ENCODE measurements at places on chromosomes 5 and 9.

GRCh38 chr5:160477266-160477970 is 55.8 kb downstream of the PTTG1 start:
- no peak for DNase-seq

DNA sequence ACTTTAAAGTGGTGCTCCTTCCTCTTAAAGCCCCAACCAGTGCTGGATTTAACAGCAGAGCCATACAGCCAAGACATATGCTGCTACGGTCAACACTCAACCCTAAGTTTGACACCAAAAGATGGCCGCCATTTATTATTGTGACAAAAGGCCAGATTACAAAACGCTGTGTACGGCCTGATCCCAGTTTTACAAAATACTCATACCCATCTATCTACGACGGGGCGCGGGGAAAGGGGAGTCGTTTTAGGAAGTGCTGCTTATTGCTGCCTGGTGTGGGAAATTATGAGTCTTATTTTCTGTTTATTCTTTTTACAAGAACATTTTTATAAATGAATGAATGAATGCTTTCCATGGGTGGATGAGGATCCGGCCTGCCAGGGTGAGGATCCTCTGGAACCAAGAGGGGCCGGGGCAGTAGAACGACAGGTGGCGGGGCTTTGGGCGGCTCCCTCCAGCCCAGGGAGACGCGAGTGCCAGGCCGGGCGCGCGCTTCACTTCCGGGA is 457 bp upstream of the IDNK start:
- peak; percentile 63 for DNase-seq

- no peak for DNase-seq
These were observed 168.0 kb upstream of the SPRY4 start for GRCh38 chr5:142492781-142493281.

DNA sequence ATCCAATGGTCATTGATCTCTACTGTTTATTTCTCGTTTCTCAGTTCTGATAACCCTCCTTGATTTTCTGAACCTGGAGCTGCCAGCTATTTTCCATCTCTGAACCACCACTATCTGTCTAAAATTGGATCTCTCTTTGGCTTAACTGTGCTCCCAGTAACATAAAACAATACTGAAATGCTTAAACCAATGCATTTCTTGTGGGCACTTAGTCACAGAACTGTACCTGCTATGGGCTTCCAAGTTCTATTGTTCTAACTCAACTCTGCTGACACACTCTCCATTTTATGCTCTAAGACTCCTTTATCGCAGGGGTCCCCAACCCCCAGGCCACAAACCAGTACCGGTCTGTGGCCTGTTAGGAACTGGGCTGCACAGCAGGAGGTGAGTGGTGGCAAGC is 120.6 kb downstream of the LHFPL2 start:
- DNase-seq: no peak

GRCh38 chr9:97348871-97349270 is 41.4 kb downstream of the CCDC180 start:
- DNase-seq: no peak

DNA sequence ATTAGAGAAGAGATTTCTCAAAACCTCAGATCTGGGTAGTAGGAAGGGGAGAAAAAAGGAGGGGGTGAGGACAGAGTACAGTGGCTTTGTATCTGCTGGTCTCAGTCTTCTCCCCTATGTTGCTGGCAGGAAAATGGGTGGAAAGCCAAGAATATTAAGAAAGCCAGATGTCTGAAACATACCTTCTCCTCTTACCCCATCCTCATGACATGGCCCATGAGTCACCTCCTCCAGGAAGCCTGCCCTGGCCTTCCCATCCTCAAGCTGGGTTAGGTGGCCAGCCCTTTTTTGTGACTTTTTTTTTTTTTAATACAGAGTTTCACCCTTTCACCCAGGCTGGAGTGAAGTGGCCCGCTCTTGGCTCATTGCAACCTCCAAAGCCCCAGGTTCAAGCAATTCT is 61.8 kb downstream of the ABCA1 start:
- no peak for DNase-seq

DNA sequence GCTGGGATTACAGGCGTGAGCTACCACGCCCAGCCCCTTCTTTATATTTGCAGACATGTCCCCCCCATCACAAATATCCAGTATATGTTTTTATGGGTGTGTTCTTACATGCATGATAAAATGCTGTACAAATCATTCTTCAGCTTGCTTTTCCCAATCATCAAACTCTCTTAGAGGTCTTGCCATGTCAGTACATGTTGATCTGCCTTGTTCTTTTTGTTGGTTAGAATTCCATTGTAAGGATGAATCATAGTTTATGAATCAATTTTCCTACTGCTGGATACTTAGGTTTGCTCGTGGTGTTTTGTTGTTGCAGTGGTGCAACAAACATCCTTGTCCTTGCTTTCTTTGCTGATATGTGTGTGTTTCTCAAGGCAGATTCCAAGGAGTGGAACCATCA is 79.9 kb upstream of the NEURL1B start:
- no peak for DNase-seq

DNA sequence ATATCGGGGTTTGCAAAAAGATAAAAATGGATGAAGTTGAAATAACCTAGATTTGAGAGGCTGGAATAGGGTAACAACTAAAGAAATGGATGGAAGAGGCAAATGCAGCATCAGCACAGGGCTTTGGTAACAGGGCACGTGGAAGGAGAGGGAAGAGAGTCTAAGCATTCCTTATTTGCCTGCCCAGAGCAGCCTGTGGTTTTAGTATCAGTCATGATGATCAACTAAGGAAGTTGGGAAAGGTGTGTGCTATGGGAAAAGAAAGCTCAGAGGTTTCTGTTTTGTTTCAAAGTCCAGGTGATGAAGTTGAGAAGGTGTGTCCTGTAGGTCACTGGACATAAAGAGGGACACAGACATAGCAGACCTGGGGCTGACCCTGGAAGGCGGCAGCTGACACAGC is 28.8 kb downstream of the GAS1 start:
- DNase-seq: no peak

GRCh38 chr5:6458833-6459232 is 10.2 kb downstream of the UBE2QL1 start:
- DNase-seq: no peak

- no peak for DNase-seq
These were observed 25.1 kb upstream of the UGCG start for GRCh38 chr9:111871499-111871855.

- DNase-seq: no peak
These were observed 56.5 kb upstream of the RAI14 start for GRCh38 chr5:34599471-34600117.

- DNase-seq: no peak
These were observed 180.7 kb upstream of the RAI14 start for GRCh38 chr5:34475249-34475966.

DNA sequence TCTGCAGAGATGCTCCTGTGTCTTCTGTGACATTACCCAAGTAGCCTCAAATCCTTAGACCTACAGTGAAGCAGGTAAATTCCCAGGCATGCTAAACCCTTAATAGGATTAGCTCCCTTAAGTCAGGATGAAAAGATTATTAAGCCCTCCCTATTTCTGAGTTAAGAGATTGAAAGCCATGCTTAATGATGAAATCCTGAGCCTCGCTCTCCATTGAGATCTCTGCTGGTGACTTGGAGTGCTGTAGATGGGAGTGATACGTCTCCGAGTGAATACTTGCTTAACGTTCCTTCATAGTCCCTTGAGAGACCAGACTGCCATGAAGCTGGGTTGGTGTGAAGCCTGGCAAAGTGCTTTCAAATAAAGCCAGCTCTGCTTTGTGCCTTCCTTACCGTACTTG is 34.2 kb downstream of the AOPEP start:
- DNase-seq: no peak

DNA sequence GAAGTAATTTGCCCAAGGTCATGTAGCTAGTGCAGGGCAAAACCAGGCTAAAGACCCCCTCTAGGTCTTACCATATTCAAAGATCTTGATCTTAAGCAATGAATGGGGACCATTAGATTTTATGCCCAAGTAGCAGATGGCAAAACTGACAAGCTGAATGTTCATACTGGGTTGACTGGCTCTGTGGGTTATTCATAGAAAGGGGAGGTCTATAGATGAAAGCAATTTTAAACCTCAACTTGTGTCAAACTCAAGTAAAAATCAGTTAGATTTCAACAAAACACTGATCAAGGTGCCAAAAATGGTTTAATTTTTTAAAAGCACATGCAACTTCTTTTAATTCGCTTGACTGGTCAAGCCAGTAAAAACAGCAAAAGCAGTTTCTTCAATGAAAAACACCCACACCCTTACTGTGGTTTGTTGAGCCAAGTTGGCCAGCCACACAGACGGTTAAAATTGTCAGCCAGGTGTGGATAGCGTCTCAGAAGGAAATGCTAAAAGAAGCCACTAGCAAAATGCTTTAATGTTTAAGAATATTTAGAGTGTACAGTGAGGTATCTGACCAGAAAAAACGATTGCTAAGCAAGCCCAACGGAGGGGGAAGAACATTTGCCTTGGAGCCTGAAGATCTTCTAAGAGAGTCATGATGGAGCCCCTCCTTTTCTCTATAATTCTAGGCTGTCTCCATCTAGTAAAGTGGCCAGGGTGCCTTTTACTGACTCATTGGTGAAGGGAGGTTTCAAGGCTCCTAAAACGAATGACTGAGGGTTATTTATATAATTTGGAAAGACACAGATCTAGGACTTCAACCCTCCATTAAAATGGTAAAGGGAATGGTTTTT is 539.6 kb upstream of the CLINT1 start:
- DNase-seq: no peak

DNA sequence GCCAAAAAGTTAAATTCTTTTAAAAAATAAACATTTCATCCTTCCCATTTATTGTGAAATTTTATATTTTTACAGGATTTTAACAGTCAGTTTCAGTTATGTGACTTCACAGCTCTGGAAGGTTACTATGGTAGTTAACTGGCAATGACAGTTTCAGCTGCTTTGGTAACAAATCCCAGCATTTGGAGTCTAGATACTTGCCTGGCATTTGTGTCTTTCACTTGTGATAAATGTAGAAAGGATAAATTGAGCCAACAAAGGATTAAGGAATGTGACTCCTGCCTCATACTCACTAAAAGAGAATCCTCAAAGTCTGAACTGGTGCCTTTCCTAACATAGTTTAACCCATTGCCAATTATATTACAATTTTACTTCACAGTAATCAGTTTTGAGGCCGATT is 315.5 kb downstream of the FER start:
- DNase-seq: no peak

GRCh38 chr5:135115591-135115990 is 81.6 kb upstream of the PITX1 start:
- DNase-seq: no peak

DNA sequence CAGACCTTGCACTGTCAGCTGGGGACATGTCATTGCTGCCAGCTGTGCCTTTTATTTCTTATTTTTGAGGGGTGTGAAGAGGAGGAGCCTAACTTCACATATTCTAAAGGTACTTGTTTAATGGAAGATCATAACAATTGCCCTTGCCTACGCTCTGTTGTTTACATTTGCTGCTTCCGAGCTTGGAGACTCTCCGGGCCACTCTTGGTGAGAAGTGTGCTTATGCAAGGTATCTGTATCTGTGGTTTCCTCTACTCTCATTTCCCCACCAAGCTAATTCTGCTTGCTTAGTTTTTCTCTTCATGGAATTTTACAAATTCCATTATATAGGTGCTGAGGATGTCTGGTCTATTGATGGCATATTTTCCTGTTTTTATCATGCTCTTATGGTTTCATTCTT is 105.3 kb downstream of the RASGRF2 start:
- no peak for DNase-seq

DNA sequence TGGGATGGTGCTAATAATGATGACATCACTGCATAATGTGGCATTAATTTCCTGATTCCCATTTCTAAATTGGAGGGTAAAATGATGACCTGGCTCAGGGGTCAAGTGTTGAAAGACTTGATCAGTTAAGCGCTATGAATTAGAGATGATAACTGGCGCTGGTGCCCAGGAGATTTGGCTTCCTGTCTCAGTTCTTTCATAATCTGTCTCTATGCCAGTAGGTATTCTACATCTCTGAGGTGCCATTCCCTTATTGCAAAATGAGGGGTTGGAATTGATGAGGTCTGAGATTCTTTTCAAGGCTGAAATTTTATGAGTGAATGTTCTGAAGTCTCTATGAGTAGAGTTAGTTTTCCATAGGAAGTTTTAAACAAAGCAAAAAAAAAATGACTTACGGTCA is 1715.1 kb upstream of the WWC1 start:
- no peak for DNase-seq

GRCh38 chr5:164651546-164652275 is 1146.3 kb downstream of the MAT2B start:
- no peak for DNase-seq

DNA sequence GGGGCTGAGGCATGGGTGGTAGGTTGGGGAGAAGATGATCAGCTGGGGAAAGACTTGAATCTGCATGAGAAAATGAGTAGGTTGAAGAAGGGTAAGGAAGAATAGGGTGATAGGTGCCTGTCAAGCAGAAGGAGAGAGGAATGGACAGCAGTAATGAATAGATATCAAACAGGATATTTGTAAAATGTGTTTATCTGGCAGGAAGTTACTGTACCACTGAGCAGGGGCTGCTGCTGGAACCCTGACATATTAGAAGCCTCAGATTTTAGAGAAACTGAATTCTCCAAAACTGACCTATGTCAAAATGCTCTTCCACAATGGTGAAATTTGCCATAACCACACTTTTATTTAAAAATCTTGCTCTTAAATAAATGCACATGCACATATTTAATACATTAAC is 41.0 kb downstream of the CCDC192 start:
- DNase-seq: no peak

- DNase-seq: no peak
These were observed 668 bp downstream of the RANBP3L start for GRCh38 chr5:36300927-36301540.

GRCh38 chr5:4735261-4735660 is 404.9 kb upstream of the ADAMTS16 start:
- no peak for DNase-seq
